Cortex of kidney (tissue), 1 donor: ENCODE measurements at places on chromosomes 11 and 22.

GRCh38 chr22:31474743-31475142 lies 14.9 kb downstream of the EIF4ENIF1 start:
- DNase-seq, result no peak

- no peak for DNase-seq
These were observed 4.9 kb downstream of the LTO1 start for GRCh38 chr11:69670158-69670845.

DNA sequence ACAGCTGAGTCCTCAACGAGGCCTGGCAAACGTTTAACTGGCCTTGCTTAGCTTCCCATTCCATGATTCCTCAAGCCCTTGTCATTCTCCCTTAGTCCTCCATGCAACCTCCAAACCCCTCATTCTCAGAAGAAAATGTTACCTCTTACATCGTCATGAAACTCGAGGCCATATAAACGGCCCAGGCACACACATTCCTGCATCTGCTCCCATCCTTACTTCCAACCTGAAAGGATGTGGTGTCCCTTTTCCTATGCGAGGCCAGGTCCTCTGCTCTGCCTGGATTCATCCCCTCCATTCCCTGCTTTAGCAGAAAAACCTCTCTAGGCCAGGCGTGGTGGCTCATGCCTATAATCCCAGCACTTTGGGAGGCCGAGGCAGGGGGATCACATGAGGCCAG lies 9.0 kb downstream of the MPZL3 start:
- no peak for DNase-seq

DNA sequence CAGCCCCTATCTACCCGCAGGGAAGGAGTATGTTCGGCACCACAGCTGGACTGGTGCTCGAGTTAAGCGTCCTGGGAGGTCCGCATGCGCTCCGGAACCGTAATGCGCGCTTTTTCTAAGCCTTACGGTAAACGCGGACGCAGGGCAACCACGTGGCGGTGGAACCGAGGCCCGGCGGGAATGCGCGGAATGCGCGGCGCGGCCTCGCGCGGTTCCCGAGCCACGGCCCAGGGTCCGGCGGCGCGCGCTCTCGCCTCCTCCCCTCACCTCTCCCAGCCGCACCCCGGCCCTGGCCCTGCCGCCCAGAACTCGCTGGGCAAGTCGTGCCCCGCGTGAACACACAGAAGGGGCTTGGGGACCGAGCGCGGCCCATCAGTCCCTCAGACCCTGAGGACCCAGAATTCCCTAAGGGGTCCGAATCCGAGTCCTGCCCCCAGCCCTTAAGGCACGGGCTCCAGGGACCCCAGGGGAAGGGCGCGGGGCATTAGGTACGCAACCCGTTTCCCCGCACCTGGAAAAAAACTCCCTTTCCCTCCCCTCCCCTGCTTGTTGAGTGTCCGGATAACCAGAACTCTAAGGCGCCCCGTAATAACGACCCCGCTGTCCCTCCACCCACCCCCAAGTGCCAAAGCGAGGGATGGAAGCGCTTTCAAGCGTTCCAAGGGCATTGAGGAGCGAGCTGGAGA lies 4.3 kb upstream of the CCND1 start:
- no peak for DNase-seq

GRCh38 chr22:44603767-44604166 lies 98.2 kb upstream of the PRR5 start:
- no peak for DNase-seq

GRCh38 chr11:75193711-75194110 lies 42.8 kb downstream of the SLCO2B1 start:
- DNase-seq, result no peak

GRCh38 chr22:35835267-35835997 lies 117.8 kb downstream of the APOL5 start:
- no peak for DNase-seq

DNA sequence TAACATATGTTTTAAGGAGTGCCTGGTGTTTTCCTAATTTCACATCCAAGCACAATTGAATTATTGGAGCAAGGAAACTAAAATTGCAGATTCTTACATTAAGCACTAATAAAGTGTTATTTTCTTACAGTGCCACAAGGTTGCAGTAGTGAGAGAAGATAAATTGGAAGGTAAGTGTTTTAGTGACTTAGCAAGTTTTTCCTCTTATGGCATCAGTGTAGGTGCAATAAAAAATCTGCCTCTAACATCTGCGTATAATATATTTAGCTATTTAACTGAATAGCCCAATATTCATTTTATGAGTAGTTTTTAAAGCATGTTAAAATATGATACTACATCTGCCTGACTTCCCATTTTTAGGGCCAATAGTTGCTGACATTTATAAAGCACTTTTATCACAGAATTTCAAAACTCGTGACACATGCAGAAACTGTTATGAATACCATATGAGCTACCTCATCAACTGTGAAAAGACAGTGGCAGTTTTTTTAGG lies 19.0 kb downstream of the POLD3 start:
- DNase-seq, result no peak

DNA sequence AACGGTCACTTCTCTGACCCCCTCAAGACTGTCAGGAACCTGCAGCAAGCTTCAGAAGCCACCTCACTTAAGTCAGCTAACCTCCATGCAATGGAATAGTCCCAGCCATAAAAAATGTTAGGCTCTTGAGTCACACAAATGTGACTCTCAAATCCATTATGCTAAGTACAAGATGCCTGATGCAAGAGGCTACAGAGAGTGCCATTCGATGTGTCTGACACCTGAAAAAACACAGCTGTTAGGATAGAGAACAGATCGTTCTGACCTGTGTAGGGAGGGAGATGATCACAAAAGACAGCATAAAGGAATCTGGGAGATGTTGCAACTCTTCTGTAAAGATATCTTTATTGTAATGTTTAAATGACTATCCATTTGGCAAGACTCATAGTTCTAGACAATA lies 712.4 kb downstream of the TBC1D22A start:
- no peak for DNase-seq
